ENCODE measurements at places on chromosomes 1 and 21. TPM values are rescaled to one million over a fixed set of nuclear protein-coding genes. Genes with fewer than 3 reads are reported as not detected.

DNA sequence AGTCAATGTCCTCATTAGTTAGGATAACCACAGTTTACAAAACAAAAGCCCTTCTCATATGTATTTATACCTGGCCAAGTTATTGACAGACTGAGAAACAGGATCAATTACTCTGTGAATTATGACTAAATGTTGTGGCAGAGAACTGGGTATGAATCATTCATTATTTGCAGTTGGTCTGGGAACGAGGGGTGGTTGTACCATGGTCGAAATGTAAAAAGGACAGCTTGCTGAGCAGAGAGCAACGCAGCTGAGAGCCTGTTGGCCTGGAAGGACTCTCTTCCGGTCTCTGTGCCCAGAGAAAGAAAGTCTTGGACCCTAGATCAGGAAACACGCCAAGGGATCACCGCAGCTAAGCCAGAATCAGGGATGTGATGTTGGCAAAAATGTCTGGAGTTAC is 169.6 kb downstream of the DISC1 start:
- DNase-seq, result no peak

GRCh38 chr1:226643177-226643576 is 94.6 kb downstream of the STUM start:
- peak; percentile 81 for DNase-seq

DNA sequence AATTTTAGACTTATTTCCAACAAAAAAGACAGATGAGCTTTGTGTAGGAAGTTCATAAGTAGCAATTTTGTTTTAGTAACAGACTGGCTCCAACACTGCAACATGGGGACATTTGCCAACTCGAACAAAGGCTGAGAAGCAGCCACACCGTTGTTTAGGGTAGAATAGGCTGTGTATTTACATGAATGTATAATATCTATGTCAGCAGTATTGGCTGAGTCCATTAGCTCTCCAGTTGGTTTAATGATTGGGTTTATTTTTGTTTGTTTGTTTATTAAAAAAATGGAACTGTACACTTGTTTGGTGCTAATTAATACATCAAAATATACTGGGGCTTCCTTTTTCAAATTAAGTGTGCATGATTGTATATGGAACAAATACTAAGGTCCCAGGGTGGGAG is 7.3 kb upstream of the TMCO2 start:
- no peak for DNase-seq

DNA sequence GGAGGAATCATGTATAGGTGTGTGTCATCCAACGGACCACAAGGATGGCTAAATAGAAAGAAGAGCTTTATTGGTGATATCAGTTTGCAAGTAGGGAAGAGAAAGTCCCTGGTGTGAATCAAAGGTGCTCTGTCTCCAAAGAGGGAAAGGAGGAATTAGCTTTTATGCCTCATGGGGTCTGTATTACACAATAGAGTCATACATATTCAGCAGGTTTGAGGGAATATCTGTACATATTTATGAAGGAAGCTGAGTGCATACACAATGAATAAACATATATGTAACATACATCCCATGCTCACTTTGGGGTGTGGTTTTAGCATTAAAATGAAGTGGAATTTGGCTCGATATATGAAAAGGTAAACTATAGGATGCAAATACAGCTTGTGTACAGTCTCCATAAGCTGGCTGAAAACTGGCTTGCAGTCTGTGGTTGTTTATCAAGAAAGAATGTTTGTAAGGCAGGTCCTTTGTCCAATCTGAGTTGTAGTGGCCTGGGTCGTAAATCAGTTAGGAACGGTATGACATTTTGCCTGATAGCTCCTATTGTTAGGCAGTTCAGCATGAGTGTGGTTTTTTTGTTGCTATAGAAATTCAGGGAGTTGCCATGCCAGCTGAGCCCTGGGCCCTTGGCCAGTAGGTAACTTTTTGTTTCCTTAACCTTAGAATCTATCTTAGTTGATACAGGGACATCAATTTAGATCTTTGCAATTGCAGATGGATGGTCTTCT is 198.0 kb upstream of the ZP4 start:
- DNase-seq, result peak; percentile 45

- DNase-seq, result peak; percentile 96
Observed at GRCh38 chr1:33342041-33342723, 21.3 kb upstream of the A3GALT2 start.

DNA sequence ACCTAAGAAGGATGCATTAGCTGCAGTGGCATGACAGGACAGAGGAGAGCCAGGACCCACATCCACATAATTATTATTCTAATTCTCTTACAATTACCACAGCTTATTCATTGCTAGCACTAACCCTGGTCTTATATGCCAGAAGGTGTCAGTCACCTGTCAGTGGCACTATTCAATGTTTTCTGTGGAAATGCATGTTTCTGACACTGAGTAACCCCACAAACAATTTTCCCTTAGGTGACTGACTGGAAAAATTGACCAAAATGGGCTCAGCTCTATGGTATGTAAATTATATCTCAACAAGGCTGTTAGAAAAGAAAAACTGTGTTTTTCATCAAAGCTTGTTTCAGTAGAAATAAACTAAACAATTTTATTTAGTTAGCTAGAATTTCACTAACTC is 117.9 kb upstream of the KRTAP19-8 start:
- DNase-seq, result no peak

GRCh38 chr1:223708001-223708359 is 4.4 kb upstream of the CAPN2 start:
- no peak for DNase-seq

Gene IL12RB2
- 0.30 TPM for total RNA-seq

Gene COL8A2
- 1.7 TPM for total RNA-seq

DNA sequence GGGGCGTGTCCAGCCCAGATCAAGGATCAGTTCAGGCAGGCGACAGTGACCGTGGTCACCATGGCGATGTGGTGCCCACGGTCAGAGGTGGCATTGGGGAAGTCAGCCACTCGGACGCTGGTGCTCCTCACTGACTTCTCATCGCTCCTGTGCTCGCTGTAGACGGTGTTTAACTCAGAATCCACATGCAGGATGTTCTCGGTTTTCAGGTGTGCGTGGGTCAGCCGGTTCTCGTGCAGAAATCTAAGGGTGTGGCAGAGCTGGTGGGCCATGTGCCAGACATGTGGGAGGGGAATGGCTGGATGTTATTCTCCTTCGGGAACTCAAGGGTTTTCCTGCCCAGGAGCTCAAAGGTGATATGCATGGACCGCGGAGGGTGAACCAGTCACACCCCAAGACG is 11.7 kb downstream of the OR2AJ1 start:
- no peak for DNase-seq

DNA sequence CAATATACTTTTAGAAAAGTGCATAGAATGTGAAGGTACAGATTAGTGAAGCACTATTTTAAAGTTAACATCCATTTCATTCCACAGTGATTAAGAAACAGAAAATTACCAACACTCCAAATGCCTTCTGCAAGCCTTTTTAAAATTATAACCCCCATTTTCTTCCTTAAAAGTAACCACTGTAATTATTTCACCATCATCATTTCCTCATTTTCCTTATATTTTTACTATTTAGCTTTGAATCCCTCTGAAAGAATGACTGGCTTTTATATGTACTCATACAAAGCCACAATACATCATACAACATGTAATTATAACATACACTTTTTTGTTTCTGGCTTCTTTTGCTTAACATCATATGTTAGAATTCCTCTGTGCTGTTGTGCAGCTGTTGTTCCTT is 6.5 kb upstream of the NEGR1 start:
- no peak for DNase-seq

Gene CD244
- not detected for total RNA-seq

Gene IFI44
- 536 TPM for total RNA-seq

Gene KCNA3
- not detected for total RNA-seq

DNA sequence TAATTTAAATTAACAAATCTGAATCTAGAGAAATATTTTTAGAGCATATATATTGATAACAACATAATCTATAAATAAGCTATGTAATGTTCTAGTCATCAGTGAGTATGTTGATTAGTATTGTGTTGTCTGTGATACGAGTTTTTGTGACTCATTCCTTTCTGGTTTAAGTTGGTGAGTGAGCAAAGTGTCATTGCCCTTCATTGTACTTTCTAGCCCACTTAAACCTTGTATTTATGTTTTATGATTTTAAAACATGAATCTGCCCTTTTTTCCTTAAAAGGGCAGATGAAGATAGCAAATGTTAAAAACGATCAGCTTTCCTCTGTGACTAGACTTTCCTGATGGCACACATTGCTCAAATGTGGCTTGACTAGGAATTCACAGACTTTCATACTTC is 38.5 kb downstream of the MACO1 start:
- peak; percentile 58 for DNase-seq

DNA sequence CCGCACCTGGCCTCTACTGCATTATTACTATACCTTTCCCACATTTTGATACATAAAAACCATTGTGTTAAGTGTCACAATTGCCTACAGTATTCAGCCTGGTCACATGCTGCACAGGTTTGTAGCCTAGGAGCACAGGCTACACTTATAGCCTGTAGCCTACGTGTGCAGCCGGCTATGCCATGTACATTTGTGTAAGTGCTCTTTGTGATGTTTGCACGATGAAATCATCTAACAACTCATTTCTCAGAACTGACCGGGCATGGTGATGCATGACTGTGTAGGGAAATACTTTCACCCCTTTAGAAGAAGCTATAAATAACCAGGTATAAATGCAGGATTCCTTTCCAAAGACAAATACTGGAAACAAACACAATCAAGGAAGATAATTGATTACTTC is 12.1 kb downstream of the ERG start:
- DNase-seq, result peak; percentile 70

Gene EPHB2
- 26.7 TPM for total RNA-seq

Gene PADI3
- total RNA-seq, result 2.1 TPM

DNA sequence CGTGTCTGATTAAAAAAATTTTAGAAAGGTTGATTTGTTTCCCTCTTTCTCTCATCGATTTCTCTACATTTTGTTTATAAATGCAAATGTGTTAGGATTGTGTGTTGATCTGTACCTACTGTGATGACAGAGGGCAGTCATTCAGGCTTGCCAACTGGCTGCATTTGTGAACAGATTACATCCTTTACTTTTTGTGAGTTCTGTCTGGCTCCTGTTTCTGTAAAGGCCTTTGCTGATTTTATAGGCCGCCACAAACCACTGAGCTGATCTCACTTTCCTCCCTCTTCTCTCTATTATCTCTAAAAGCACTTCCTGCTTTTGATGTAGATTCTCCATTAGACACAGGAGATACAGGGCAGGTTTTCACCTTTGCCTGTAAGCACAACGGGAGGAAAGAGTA is 106.8 kb downstream of the ESRRG start:
- DNase-seq, result no peak

- peak; percentile 44 for DNase-seq
Observed at GRCh38 chr1:173489149-173489600, 12.0 kb downstream of the PRDX6 start.

- no peak for DNase-seq
Observed at GRCh38 chr1:204925701-204926100, 55.0 kb downstream of the NFASC start.

GRCh38 chr1:209720826-209721225 is 16.2 kb downstream of the HSD11B1 start:
- peak; percentile 42 for DNase-seq

DNA sequence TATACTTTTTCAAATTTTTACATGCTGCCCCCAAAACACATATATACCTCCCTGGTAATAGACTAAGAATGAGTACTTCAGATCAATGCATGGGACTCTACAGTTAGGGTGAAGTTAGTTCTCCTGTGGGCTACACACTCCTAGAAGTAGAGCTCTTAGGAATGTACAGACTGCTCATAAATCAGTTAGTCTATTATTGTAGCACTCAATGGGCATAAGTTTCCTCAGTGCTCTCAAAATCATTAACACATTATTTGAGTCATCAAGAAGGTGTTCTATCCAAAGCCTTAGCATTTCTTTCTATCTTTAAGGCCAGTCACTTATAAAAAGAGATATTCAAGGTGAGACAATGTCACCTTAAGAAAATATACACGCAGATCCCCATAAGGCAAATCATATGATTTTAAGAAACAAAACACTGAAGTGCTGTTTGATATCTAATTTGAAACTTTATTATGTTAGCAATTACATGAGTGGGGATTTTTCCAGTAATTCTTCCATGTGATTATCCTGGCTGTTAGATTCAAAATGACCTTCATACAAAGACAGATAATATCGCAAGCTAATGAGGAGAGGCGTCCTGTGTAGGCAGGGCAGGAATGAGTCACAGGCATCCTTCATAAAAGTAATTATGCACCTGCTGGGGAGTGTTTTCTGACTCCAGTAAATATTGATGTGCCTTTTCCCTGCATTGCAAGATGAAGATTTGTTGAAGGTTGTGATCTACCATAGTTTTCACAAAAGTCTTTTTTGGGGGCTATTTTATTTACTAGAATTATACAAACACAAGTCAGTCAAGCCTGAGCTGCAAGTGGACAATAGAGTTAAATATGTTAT is 167.2 kb upstream of the ATP1B1 start:
- DNase-seq, result no peak

Gene UBE2G2
- total RNA-seq, result 90.6 TPM

GRCh38 chr1:172477216-172477615 is 33.3 kb upstream of the PIGC start:
- peak; percentile 75 for DNase-seq

GRCh38 chr1:95650631-95651030 is 416.6 kb downstream of the RWDD3 start:
- no peak for DNase-seq

Gene CR2
- not detected for total RNA-seq

DNA sequence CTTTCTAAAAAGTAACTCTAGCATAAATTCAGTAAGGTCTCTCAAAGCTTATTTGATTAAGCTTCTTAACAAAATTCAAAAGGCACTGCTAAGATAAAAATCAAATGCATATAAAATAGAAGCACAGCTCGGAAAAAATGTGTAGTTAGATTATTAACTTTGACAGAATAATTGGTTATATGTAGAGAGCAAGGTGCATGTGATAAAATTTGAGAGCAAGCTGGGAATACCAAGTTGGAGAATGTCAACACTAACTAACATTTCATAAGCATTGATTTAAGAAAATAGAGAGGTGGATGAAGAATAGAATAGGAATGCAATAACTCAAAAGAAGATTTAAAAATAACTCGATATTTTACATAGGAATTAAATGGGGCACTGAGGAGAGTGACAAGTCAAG is 204.5 kb upstream of the GREM2 start:
- no peak for DNase-seq

DNA sequence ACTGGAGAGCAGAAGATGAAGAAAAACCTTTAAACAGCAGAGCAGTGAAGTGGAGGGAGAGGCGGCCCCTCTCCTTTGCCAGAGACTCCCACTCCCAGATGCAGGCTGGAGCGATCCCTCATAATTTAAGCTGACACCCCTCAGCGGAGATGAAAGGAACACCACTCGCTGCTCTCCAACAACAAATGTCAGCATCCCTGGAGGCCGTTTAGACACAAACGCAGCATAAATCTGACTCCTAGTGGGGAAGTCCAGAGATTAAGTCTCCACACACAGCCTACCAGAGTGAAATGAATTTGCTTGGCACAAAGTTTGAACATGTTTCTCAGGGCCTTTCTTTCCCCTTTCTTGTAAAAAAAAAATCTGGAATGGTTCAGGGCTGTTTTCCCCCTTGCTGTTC is 137.8 kb downstream of the LMX1A start:
- no peak for DNase-seq

- DNase-seq, result no peak
Observed at GRCh38 chr1:2419416-2419815, 7.1 kb upstream of the PEX10 start.
